ENCODE measurements at places on chromosomes 6 and 20. TPM values are rescaled to one million over a fixed set of nuclear protein-coding genes. Genes with fewer than 3 reads are reported as not detected.

DNA sequence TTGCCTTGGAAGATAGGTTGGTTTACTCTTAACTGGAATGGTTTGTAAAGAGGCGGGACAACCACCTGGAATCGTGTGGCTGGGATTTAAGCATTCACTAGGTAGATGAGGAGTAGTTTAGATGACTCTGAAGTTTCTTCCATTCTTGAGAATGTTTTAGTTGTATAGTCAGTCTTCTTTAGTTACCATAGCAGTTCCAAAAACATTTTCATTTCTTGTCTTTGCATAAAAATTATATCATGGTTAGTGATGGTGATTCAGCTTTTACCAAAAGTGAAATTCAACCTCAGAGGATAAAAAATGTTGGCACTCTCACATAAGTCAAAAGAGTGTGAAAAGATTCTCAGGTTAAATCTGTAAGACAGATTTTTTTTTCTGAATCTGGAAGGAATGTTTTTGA, 70.3 kb downstream of the SMAP1 start:
- no peaks in the 10 kb centered on the region for H3K4me1 ChIP-seq
- DNase-seq: no peak
- no peak overlapping the region for H3K4me3 ChIP-seq
- H3K36me3 ChIP-seq: no peaks in the 10 kb centered on the region

DNA sequence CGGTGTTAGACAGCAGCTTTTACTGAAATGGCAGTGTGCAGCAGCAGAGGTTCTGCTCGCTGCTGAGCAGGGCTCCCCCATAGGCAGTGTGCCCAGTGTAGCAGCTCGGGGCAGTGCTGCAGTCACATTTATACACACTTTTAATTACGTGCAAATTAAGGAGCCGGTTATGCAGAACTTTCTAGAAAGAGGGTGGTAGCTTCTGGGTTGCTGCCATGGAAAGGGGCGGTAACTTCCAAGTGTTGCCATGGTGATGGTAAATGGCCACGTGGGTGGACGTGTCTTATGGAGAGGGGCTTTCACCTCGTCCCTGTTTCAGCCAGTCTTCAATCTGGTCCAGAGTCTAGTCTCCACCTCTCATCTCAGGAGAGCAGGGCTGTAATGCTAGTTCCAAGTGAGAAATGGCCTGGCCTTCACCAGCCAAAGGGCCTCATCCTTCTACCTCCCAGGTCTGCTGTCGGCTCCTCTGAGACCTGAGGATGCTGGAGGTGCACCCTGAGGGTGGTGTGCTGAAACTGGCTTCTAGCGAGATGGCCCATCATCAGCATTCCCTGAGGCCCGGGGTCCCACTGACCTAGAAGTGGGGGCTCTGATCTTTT, 180.5 kb upstream of the PMEPA1 start:
- H3K4me3 ChIP-seq: no peak overlapping the region
- H3K4me1 ChIP-seq: no peaks in the 10 kb centered on the region
- H3K27me3 ChIP-seq: no peaks in the 10 kb centered on the region
- no peaks in the 10 kb centered on the region for H3K36me3 ChIP-seq
- no peak for DNase-seq

DNA sequence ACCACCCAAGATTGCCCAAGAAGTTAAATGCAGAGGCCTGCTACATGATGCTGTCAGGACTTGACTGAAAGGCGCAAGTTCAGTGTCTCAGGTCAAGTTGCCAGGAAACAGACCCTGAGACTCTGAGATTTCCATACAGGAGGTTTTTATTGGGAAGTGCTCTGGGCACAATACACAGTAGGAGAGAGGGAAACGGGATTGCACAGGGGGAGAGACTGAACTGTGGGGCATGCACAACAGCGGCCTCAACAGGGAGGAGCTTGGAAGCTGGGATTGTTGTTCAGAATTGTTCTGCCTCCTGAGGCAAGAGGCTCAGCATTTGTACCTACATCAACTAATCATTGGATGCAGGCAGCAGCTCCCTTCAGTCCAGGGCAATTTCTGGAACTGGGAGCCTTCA, 6.7 kb downstream of the STX11 start:
- no peak for DNase-seq
- H3K27ac ChIP-seq: no peak overlapping the region
- no peaks in the 10 kb centered on the region for H3K27me3 ChIP-seq

DNA sequence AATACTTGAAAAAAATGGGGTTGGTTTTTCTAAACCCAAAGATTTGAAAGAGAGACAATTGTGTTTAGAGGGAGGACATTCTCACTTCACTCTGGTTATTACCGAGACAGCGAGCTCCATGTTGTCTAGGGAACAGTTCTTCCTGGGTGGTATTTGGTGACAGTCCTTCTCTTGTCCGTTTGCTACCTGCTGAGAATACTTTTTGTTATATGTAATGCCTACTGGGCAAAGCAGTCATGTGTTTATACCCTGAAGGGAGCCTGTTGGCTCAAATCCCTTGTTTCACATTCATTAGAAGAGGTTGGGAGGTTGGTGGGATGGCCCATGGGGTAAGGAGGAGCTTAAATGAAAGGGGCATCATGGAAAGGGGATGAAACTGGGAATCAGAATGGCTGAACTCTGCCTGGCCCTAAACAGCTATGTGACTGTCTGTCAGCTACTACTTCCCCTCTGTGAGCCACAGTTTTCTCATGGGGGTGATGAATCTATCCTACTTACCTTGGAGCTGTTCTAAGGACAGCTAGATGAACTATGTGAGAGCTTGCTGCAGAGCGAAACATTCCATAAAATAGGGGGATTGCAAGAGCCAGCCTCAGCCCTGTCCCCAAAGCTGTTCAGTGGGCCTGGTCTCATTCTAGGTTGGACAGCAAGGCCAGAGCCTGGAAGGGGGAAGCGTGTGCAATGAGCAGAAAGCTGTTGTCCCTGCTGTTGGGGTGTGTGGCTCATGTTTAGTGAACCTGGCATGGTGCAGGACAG, 43.5 kb downstream of the FNDC1 start:
- H3K36me3 ChIP-seq: no peaks in the 10 kb centered on the region
- H3K4me3 ChIP-seq: no peak overlapping the region
- no peaks in the 10 kb centered on the region for H3K27me3 ChIP-seq
- H3K27ac ChIP-seq: no peak overlapping the region
- no peak for DNase-seq
- H3K4me1 ChIP-seq: no peaks in the 10 kb centered on the region

C20orf144 gene
- total RNA-seq: 0.33 TPM

CRNKL1 gene
- total RNA-seq: 24.6 TPM

- H3K27ac ChIP-seq: peak overlapping the region; percentile 96
- H3K36me3 ChIP-seq: no peaks in the 10 kb centered on the region
- DNase-seq: no peak
- no peaks in the 10 kb centered on the region for H3K27me3 ChIP-seq
- H3K4me3 ChIP-seq: peak overlapping the region; percentile 91
- H3K4me1 ChIP-seq: no peaks in the 10 kb centered on the region
Measured at GRCh38 chr6:26536571-26537159, 1.5 kb upstream of the HMGN4 start.

DNA sequence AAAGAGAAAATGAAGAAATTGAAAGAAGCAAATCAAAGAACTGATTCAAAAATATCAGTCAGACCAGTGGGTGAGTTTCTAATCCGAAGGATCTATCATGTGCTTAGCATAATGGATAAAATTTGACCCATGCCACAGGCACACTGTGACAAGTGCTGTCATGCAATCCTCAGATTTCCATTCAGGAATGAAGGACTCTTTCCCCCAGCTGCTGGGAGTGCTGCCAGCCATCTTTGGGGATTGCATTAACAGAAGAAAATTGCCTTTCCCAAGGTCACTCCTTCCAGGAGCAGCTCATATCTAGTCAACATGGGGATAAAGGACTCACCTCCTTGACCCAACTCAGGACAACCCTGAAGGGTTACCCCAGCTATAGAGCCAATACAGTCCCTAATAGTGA, 316.7 kb upstream of the TBX18 start:
- H3K36me3 ChIP-seq: no peaks in the 10 kb centered on the region
- DNase-seq: no peak
- no peaks in the 10 kb centered on the region for H3K27me3 ChIP-seq
- no peak overlapping the region for H3K4me3 ChIP-seq
- no peaks in the 10 kb centered on the region for H3K4me1 ChIP-seq

DNA sequence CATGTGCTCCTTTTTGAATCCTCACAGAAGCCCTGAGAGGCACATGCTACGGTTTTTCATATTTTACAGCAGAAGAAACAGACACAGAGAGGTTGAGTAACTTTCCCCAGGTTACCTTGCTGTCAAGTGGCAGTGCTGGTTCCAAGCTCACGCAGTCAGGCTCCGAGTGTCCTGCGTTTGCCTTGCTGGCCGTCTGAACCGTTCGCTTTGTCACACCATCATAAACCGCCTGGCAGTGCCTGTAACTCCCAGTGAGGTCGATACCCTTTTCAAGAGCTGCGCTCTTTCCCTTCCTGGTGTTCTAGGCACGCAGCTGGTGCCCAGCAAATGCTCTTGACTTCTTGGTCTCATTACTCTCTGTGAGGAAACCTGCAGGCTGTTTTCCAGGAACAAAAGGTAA, 31.3 kb upstream of the KCNG1 start:
- H3K4me1 ChIP-seq: no peaks in the 10 kb centered on the region
- H3K27me3 ChIP-seq: no peaks in the 10 kb centered on the region
- H3K36me3 ChIP-seq: no peaks in the 10 kb centered on the region
- no peak overlapping the region for H3K4me3 ChIP-seq

TMEM74B gene
- 0.73 TPM for total RNA-seq

- no peaks in the 10 kb centered on the region for H3K4me1 ChIP-seq
- H3K27me3 ChIP-seq: no peaks in the 10 kb centered on the region
- no peak for DNase-seq
- H3K27ac ChIP-seq: no peak overlapping the region
- H3K36me3 ChIP-seq: no peaks in the 10 kb centered on the region
Measured at GRCh38 chr20:44011251-44011940, 96.7 kb downstream of the TOX2 start.

ADGRG6 gene
- total RNA-seq: 29.6 TPM

- no peaks in the 10 kb centered on the region for H3K27me3 ChIP-seq
- H3K4me3 ChIP-seq: no peak overlapping the region
- no peak overlapping the region for H3K27ac ChIP-seq
- no peaks in the 10 kb centered on the region for H3K4me1 ChIP-seq
- no peaks in the 10 kb centered on the region for H3K36me3 ChIP-seq
- no peak for DNase-seq
Measured at GRCh38 chr6:38587766-38588362, 51.9 kb downstream of the BTBD9 start.

DNA sequence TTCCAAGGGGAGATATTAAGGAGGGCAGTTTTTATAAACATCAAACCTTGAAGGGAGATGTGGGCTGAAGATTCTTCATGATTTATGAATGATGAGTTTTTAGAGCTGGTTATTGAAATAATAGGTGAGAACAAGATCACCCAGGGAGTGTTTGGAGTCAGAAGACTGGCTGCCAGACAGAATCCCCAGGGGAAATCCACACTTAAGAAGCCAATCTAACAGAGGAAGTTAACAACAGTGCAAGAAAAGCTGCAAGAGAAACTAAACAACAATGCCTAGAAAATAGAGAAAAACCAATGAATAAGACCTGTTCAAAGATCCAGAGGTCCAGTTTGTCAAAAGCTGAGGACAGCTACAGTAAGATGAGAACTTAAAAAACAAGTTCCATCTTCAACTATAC, 167.9 kb upstream of the MAN1A1 start:
- DNase-seq: no peak
- H3K27ac ChIP-seq: no peak overlapping the region
- H3K36me3 ChIP-seq: no peaks in the 10 kb centered on the region
- H3K4me3 ChIP-seq: no peak overlapping the region
- H3K4me1 ChIP-seq: no peaks in the 10 kb centered on the region
- no peaks in the 10 kb centered on the region for H3K27me3 ChIP-seq

ZNF311 gene
- 2.0 TPM for total RNA-seq

- no peak for DNase-seq
- no peak overlapping the region for H3K27ac ChIP-seq
- no peaks in the 10 kb centered on the region for H3K4me1 ChIP-seq
Measured at GRCh38 chr6:32614366-32615081, 22.7 kb upstream of the HLA-DQA1 start.

DNA sequence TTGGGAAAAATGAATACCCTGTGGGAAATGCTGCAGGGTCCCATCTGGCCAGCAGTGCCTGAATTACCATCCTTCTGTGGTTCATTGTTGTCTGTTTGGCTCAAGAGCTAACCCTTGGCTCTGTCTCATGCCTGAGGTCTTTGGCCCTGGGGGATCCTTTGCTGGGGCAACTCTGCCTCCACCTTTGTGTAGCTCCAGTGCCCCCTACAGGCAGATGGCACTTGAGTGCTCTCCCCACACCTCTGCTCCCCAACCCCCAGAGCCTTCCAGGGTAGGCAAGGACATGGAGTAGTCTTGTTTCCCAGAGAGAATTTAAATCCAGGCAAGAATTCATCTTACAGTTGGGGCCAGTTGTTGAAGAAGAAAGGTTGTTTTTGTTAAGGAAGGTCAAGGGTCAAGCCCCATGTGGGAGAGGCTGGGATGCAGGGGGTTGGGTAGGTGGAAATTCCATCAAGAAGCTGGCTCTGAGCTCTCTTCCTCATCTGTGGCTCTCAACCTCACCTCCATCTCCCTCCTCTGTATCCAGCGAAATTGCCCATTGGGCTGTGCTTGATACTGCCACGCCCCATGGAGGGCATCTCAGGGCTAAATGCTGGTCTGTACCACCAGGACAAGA, 44.2 kb downstream of the ZNF831 start:
- H3K4me1 ChIP-seq: no peaks in the 10 kb centered on the region
- H3K4me3 ChIP-seq: no peak overlapping the region
- H3K36me3 ChIP-seq: no peaks in the 10 kb centered on the region
- no peak overlapping the region for H3K27ac ChIP-seq

GRCh38 chr6:166671434-166672081, 44.5 kb upstream of the RPS6KA2 start:
- no peak for DNase-seq
- no peak overlapping the region for H3K4me3 ChIP-seq
- no peaks in the 10 kb centered on the region for H3K27me3 ChIP-seq
- H3K4me1 ChIP-seq: no peaks in the 10 kb centered on the region
- no peaks in the 10 kb centered on the region for H3K36me3 ChIP-seq

DNA sequence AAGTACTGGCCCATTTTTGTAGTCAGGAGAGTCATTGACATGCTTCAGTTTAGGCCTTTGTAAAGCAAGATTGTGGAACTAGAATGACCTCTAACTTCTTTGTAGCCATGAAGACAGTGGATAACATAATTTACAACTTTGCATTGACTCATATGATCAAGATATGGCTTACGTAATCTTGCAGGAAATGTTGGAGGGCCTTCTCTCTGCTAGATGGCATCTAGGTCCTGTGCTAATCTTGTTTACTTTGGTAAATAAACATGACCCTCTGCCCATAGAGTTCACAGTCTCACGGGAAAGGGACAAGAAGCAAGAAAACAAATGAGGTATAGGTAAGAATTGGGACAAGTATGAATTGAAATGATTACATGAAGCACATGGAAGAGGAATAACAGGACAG, 355.2 kb upstream of the ARID1B start:
- no peaks in the 10 kb centered on the region for H3K27me3 ChIP-seq
- no peaks in the 10 kb centered on the region for H3K36me3 ChIP-seq
- H3K27ac ChIP-seq: no peak overlapping the region
- no peak overlapping the region for H3K4me3 ChIP-seq
- no peak for DNase-seq

DPPA5 gene
- total RNA-seq: not detected

DNA sequence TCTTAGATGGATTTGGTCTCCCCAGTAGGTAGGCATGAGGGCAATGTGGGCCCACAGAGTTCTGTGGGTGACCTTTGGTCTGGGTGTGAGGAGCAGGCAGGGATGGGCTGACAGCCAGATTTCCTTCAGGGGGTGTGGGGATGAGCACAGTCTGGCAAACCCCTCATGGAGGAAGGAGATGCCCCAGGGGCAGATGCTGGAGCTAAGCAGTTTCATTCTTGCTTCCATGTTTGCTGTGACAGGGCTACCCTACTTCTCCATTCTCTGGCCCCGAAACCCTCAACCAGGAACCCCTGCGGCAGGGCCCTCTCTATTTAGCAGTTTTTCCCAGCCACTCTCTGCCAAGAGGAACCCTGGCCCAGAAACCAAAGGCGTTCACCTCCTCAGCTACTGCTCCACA, 40.4 kb downstream of the GCLC start:
- H3K4me3 ChIP-seq: no peak overlapping the region
- H3K36me3 ChIP-seq: peaks cover 7% of the 10 kb centered on the region
- H3K4me1 ChIP-seq: no peaks in the 10 kb centered on the region
- H3K27me3 ChIP-seq: no peaks in the 10 kb centered on the region
- no peak for DNase-seq

Data from breast epithelium (tissue), 4 donors.